ENCODE measurements at places on chromosomes 16 and 17. TPM values are rescaled to one million over a fixed set of nuclear protein-coding genes. Genes with fewer than 3 reads are reported as not detected.
A peak's percentile ranks its signal among the peaks of the same experiment; 100 is the strongest.

DNA sequence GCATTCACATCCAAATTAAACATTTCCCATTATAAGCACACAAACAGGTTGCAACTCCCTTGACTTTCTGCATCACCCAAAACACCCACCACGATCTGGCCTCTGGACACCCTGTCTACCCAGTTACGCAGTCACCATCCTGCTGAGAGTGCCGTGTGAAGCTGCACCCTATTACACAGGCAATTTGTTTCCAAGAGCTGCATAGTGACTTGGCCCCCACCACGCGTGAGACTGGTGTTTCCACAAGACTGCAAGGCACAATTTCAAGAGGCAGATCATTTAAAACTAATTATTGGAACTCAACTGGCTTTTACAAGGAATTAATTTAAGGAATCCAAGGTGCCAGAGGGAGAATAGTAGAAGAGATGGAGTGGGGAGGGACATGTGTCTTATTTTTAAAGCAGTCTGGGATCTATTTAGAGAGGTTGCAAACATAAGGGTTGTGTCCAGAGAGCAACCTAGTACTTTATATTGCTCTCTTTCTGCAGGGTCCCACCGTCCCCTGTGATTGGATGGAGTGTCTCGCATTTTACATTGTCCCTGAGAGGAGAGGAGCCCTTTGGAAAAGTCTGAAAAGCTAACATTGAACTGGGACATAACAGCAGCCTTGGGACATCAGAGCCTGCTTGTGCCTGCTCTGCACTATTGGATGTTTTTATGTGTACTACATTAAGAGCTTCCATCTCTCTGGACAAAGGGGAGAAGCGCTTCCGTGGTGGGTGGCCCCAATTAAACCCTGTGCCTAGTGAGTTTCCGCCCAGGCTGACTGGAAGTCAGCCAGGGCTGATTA is 8.7 kb upstream of the ADAMTS18 start:
- no peak for ATAC-seq

DNA sequence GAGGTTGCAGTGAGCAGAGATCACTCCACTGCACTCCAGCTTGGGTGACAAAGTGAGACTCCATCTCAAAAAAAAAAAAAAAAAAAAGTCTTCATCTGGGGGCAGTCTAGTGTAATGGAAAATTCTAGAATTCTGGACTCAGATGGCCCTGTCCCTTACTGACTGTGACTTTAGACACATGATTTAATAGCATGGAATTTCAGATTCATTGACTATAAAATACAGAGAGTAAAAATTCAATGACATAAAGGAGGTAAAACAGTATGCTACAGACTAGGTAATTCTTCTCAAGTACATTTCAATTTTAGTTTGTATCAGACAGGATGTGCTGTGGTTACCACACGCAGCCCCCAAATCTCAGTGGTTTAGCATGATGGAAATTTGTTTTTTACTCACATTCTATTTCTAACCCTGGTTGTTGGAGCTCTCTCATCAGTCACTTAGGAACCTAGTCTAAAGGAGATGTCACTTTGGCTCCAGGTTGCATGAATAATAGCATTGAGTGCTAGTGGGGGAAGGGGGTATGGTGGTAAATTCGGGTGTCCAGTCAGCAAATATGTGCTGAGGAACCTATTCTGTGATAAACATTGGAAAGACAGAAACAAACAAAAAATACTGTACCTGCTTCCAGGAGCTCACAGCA is 444.0 kb downstream of the XYLT1 start:
- ATAC-seq: peak; percentile 22

- ATAC-seq: no peak
Observed at GRCh38 chr17:75822800-75823166, 21.4 kb downstream of the UNC13D start.

DNA sequence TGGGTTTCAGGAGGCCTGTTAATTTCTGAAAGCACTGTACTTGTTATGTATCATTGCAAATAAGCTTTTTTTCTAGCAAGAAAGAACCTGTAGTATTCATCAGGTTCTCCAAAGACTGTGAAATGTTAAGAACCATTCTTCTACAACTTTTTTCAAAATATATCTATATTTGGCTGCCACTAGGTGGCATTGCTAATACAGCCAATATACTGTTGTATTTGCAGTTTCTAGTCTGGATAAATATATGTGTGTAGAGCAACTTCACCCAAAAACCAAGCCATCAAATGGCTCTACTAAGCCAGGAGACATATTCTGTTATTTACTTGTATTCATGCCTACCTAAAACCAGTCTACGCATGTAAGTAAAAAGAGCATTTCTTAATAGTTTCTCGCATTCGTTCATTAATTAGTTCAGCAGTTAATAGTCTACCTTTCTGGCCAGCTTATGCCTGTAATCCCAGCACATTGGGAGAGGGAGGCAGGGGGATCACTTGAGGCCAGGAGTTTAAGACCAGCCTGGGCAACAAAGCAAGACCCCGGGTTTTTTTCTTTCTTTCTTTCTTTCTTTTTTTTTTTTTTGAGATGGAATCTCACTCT is 39.5 kb downstream of the VMP1 start:
- peak; percentile 63 for ATAC-seq

- no peak for ATAC-seq
Observed at GRCh38 chr17:40203131-40203530, 16.0 kb upstream of the WIPF2 start.

GRCh38 chr17:19579192-19579761 is 45.6 kb downstream of the SLC47A1 start:
- ATAC-seq: no peak

Gene ZNF750
- 133 TPM for total RNA-seq

DNA sequence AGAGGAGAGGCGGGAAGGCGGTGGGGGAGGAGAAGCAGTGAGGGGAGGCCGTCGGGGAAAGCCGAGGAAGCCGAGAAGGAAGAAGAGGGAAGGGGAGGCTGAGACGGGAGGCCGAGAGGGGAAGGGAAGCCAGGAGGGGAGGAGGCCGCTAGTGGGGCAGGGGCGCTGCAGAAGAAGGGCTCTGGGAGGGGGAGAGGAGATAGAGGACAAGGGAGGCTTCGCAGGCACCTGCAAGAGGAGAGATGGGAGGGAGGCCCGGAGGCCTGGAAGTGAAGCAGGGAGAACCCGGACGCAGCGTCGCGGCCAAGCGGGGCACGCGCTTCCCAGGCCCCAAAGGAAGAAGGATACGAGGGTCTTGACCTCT is 2.3 kb downstream of the C17orf58 start:
- peak; percentile 4 for ATAC-seq

GRCh38 chr17:65332375-65332774 is 195.2 kb downstream of the RGS9 start:
- ATAC-seq: no peak

- ATAC-seq: no peak
Observed at GRCh38 chr17:76234354-76234679, 6.0 kb downstream of the RNF157 start.

- peak; percentile 50 for ATAC-seq
Observed at GRCh38 chr17:8162233-8162996, at the start of gene VAMP2. Gene VAMP2, minus strand, starts transcription at chr17:8162948. Its CDS starts 69 bp downstream, at chr17:8162879.

DNA sequence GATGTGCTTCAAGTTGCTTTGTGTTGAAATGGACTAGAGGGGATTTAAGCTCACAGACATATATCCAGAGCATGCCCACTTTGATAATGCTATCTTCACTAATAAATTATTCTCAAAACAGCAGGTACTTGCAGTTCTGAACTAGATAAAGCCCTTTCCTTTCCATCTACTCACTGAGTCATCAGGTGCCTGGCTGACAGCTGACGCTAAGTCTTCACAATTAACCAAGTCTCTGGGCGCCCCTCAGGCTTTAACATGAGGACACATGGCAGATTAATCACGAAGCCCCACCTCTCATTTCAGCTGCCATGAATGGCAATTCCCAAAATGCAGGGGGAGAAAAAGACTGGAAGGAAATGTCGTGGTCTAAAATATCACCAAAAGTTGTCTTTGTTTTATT is 29.5 kb upstream of the CRISPLD2 start:
- no peak for ATAC-seq

Gene SOST
- total RNA-seq: not detected

DNA sequence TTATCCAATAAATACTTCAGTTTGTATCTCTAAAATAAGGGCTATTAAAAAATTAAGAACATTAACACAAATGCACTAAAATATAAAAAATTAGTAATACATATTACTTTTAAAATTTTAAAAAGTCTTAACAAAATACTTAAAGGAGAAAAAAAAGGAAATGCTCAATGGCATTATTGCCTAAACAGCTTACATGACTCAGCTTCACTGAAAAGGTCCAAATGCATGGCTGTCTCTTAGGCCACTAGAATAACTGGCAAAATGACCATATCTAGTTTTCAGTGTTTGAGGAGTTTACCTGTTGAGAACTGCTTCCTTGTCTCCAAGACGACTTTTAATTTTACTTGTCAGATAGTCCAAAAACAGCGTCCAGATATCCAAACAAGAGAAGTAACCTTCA is 66.0 kb downstream of the XPO6 start:
- no peak for ATAC-seq

DNA sequence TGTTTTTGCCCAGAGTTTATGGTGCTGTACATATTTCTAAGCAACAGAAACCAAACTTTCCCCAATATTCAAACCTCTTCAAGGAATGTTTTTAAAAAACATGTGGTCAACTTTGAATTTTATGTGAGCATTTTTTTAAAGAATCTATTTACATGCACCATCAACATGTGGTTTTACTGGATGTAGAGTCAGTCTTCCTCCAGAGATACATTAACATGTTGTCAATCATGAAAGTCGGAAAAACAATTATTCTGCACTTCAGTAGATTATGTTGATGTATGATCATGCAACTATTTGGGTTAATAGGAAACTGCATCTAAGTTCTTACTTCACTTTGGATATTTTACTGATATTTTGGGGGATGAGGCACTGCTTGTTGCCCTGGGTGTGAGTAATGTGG is 208.6 kb downstream of the FOXL1 start:
- no peak for ATAC-seq

DNA sequence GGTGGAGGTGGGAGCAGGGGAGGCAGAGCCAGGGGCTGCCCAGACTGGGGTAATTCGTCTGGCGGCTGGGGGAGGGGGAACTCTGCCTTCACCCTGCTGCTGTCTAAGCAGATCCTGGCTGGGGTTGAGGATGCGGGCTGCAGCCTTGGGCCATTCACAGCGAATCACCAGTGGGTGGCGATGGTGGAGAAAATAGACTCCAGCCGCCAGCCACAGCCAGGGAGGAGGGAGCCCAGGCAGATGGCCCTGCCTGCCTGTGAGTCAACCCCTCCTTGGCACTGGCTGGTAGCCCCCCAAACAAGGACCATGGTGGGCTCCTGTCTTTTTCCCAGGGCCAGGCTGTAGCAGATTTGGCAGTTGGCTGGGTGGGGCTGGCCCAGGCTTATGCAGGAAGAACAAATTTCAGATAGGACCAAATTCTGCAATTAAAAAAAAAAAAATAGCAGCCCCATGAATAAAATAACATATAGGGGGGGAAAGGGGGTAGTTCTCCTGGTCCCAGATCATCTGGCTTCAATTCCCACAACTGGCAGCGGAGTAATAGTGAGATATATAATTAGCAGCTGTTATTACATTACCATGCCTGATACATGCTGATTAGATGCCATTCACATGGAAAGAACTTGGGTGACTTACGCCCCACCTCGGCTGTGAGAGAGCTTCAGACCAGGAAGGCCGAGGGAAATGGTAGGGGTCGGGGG is 41.5 kb upstream of the CDH5 start:
- peak; percentile 31 for ATAC-seq

DNA sequence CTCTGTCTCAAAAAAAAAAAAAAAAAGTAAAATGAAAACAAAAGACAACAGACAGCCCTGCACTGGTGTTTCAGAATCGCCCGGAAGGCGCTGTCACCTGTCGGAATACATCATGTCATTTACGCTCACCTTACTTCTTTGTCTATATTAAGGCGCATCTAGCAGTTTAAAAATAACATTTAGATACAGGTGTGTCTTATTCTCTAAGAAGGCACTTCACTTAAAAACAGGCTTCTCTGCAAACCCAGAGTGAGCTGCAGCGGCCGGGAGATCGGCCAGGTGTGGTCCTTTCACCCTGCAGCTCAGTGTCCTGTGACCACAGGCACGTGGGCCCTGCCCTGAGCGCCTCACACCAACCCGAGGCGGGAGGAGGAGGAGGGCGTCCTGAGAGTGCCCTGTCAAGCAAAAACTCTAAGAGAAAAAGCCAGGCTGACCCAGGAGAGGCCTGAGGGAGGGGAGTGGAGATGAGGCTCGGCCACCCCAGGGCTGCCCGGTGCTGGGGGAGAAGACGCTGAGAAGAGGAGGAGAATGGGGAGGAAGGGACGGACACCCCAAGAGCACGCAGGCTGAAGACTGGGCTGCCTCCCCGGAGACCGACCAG is 3.3 kb upstream of the LMF1 start:
- no peak for ATAC-seq

Gene TNFSF12
- total RNA-seq: 2.7 TPM

- ATAC-seq: peak; percentile 71
Observed at GRCh38 chr17:4739122-4740024, at the start of the genes CXCL16 and ZMYND15. Gene CXCL16, minus strand, starts transcription at chr17:4739928. Its CDS starts 589 bp downstream, at chr17:4739339. Gene ZMYND15, plus strand, starts transcription at chr17:4739833. Its CDS starts 716 bp downstream, at chr17:4740549.

- ATAC-seq: no peak
Observed at GRCh38 chr16:51200793-51201192, 49.7 kb upstream of the SALL1 start.

Gene NOD2
- 15.4 TPM for total RNA-seq

GRCh38 chr16:50202926-50203624 is 50.0 kb downstream of the TENT4B start:
- no peak for ATAC-seq

GRCh38 chr16:66651965-66652364 is 44.6 kb downstream of the CMTM4 start:
- ATAC-seq: no peak

Gene LYRM1
- 15.1 TPM for total RNA-seq

Gene CSH2
- total RNA-seq: not detected

GRCh38 chr16:67841198-67841815 is 813 bp upstream of the THAP11 start:
- ATAC-seq: no peak

DNA sequence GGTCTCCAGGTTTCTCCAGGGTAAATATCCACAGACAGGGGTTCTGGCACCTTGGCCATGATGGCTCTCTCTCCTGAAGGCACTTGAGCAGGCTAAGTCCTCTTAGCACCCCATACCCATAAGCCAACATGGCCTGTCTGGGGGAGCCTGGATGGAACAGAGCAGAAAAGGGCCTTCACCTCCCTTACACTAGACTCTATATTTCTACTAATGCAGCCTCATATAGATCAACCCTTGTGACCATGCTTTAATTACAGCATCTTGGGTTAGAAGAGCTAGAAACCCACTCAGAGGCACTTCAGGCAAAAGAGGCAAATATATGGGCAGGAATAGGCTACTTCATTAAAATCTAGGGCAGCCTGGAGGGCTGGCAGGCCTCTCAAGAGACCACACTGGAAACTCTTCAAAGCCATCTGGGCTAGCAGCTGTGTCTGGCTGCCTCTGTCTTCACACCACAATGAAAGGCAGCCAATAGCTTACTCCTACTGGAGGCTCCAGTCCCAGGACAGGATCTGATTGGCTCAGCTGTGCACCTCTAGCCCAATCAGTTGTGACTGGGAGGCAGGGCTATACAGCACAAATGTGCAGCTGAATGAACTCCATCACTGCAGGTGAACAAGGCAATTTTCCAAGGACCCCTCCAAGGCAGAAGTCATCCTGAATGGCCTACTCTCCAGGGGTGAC is 4.7 kb upstream of the CDT1 start:
- ATAC-seq: no peak
